Stimulated activated CD8-positive, alpha-beta memory T cell treated with anti-CD3 and anti-CD28 coated beads, Interleukin-7, amount 100 ng/mL, for 1 hour (primary cell): ENCODE measurements at places on chromosomes 7 and 10.

- DNase-seq: no peak
Observed at GRCh38 chr10:83607959-83608745, 531.2 kb upstream of the GHITM start.

DNA sequence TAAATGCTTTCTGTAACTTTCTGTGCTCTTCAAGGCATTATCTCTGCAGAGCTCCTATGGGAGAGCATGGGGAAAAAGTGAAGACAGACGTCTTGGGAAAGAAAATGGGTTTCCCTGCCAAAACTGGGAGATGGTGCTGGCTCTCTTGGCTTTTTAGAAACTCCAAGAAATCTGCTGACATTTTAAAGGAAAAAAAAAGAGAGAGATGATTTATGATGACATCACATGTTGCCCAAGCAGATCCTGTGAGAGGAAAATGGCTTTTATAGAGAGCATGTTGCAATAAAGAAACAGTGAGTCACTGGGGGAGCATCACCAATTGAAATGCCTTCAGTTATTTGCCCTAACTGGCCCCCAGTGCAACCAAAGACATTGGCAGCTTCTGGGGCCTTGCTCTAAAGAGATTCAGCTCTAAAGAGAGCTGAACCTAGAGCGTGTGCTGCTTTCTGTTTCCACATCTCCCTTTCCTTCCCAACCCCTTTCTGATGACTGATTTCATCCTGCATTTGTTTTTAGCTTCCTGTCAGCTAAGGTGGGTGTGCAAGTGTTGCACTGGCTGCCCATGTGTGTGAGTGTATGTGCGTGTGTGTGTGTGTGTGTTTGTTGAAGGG lies 37.7 kb downstream of the LRMDA start:
- DNase-seq: no peak

DNA sequence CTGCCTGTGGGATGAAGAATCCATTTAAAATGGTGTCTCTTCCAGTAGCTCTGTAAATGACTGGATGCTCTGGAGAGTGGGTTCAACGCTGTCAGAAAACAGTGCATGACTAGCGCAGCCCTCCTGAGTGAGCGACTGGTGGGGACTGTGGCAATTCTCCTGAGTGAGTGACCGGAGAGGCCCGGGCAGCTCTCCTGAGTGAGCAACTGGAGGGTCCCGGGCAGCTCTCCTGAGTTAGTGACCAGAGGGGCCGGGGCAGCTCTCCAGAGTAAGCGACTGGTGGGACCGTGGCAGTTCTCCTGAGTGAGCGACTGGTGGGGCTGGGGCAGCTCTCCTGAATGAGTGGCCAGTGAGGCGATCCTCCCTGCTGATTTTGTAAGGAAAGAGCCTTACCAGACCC lies 85.5 kb downstream of the WDR37 start:
- no peak for DNase-seq

- no peak for DNase-seq
Observed at GRCh38 chr10:124332426-124332825, 86.3 kb downstream of the OAT start.

DNA sequence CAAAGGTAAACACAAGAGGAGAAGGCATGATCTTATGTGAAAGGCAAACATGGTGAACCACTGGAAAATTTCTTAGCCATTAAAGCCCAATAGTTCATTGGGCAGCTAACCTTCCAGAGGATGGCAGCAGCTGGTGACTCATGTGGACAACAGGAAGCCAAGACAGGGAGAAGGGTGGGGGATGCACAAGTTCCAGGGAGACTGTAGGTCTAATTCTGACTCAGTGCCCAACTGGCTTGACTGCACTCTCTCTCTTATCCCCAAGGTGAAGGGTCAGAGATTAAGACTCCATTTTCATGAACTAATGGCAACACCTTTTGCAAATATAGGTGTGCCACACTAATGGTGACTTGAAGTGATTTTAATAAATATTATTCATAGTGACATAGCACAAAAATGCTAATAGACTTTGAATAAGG lies 47.9 kb upstream of the SLC35B4 start:
- DNase-seq: no peak
